ENCODE measurements at places on chromosomes 2 and 18.

DNA sequence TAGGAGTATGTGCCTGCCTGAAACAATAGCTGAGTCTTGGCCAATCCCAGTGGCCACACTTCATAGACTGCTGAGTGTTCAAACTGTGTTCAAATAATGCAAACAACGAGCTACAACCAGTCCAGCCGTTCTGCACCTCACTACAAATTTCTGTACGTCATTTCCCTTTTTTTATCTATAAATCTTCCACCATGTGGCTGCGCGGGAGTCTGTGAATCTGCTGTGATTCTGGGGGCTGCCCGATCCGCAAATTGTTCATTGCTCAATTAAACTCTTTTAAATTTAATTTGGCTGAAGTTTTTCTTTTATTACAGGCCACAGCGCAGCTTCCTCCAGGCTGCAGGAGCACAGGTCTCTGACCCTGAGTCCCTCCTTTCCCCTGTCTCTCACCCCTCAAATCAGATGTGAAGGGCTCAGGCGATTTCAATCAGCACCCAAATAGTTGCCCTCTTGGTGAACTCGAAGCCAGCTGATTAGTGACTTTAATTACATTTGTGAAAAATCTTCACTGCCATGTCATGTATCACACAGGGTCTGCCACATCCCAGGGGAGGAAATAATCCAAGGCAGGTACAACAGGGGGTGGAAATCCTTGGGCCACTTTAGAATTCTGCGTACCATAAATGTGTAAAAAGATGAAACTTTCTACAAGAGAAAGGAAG, 145.6 kb downstream of the NDUFA10 start:
- DNase-seq, result no peak

- no peak for DNase-seq
Measured at GRCh38 chr18:49917742-49918141, 104.4 kb upstream of the ACAA2 start.

- no peak for DNase-seq
Measured at GRCh38 chr2:40700231-40700954, 248.5 kb upstream of the SLC8A1 start.

- no peak for DNase-seq
Measured at GRCh38 chr2:126655051-126655450, 907 bp upstream of the GYPC start.

GRCh38 chr2:171718720-171719119, 31.5 kb downstream of the DYNC1I2 start:
- DNase-seq, result no peak

GRCh38 chr2:126344493-126344892, 311.5 kb upstream of the GYPC start:
- DNase-seq, result no peak

DNA sequence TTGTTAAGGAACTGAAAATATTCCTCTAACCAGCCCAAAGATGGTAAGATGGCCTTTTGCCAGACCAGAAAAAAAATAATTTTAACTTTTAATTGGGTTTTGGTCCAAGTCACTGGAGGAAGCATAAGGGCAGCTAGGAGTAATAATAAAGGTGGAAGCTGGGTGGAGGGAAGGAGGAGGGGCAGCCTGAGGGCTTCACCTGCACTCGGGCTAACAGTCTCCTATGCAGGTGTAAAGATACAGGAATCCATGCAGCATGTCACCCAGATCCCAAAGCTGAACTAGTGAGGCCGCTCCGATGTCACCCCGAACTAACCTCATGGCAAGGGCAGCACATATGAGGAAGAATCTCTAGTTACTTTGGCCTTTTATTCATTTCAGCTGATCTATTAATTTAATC, 37.2 kb upstream of the GORASP2 start:
- no peak for DNase-seq

DNA sequence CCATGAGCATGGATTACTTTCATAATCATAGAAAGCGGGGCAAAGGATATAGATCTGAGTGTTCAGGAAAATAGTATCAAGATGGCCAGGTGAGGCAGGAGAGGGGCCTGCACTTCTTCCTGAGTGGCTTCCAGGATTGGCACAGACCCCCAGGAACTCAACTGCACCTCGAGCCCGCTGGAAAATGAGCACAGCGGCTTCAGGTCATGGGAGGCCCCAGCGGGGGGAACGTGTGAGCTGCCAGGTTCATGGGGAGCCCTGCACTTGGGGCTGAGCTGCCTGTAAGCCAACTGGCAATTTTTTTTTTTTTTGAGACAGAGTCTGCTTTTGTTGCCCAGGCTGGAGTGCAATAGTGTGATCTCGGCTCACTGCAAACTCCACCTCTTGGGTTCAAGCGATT, 81.5 kb upstream of the ODC1 start:
- DNase-seq, result no peak

GRCh38 chr18:79603321-79604204, 76.0 kb upstream of the CTDP1 start:
- DNase-seq, result no peak

- DNase-seq, result no peak
Measured at GRCh38 chr2:72438364-72438763, 290.7 kb upstream of the CYP26B1 start.

- no peak for DNase-seq
Measured at GRCh38 chr2:67880291-67880761, 182.5 kb downstream of the C1D start.

GRCh38 chr2:11551569-11552259, 17.9 kb downstream of the GREB1 start:
- no peak for DNase-seq

GRCh38 chr2:169393068-169393590, 30.8 kb upstream of the LRP2 start:
- DNase-seq, result no peak

- DNase-seq, result no peak
Measured at GRCh38 chr2:16623564-16624435, 41.8 kb downstream of the CYRIA start.

DNA sequence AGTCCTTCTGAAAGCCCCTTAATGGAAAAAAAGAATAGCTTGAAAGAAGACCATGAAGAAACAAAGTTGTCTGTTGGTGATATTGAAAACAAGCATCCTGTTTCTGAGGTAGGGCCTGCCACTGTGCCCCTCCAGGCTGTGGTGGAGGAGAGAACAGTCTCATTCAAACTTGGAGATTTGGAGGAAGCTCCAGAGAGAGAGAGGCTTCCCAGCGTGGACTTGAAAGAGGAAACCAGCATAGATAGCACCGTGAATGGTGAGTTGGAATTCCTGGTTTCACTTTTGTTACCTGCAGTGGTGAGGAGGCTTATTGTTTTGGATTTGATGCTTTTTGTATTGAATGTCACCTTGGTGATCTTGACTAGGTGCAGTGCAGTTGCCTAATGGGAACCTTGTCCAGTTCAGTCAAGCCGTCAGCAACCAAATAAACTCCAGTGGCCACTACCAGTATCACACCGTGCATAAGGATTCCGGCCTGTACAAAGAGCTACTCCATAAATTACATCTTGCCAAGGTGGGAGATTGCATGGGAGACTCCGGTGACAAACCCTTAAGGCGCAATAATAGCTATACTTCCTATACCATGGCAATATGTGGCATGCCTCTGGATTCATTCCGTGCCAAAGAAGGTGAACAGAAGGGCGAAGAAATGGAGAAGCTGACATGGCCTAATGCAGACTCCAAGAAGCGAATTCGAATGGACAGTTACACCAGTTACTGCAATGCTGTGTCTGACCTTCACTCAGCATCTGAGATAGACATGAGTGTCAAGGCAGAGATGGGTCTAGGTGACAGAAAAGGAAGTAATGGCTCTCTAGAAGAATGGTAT, 13.3 kb downstream of the SLC20A1 start:
- DNase-seq, result no peak

- peak; percentile 45 for DNase-seq
Measured at GRCh38 chr2:6793371-6793770, 72.3 kb downstream of the CMPK2 start.

GRCh38 chr2:149132901-149133300, 94.4 kb downstream of the LYPD6B start:
- no peak for DNase-seq

- DNase-seq, result peak; percentile 10
Measured at GRCh38 chr2:190216829-190217228, 102.8 kb downstream of the HIBCH start.

DNA sequence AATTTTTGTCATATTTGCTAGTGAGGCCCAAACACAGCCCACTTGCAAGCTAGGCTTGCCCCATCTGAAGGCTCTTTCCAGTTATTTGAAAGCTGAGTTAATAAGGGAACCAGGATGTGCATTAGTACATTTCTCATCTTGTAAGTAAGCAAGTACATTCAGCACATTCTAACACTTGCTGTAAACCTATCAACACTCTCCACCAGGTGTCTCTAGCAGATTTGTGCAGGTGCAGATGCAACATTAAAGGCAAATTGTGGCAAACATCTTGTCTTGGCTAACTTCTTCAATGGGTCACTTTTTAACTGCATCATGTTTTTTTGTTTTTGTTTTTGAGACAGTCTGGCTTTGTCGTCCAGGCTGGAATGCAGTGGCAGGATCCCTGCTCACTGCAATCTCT, 25.3 kb upstream of the MFSD6 start:
- peak; percentile 21 for DNase-seq

DNA sequence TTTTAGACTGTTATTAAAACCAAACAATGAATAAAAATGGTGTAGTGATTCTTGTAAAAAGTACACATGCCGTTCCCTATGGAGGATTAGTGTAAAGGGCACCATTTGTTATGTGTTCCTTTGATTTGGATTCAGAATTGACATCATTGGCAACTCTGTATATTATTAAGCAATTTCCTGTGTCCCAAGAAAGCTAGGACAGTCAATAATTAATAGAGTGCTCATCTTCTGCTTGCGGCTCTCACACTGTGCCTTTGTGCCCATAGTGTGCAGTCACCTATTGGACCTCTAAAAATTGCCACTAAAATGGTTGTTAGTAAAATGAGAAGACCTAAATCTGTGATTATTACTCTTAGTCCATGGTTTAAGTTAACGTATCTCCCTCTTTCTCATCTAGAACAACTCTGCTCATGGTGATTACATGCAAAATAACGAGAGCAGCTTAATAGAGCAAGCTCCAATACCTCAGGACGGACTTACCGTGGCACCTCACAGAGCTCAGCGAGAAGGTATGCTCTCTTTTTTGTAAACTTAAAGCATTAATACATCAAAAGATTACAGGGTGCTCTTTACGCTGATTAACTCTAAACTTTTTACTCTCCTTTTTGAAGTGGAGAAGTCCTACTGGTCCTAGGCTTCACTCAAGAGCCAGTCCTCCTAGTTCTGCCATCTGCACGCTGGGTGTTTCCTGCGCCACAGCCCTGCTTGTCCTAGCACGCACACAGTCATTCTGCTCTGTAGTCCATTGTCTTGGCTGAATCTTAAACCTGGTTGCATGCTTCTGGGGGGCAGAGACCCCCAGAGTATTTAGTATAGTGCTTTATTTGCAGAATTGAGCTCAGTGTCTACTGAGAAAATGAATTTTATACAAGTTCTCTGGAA, 16.7 kb downstream of the ZCCHC2 start:
- DNase-seq, result no peak

DNA sequence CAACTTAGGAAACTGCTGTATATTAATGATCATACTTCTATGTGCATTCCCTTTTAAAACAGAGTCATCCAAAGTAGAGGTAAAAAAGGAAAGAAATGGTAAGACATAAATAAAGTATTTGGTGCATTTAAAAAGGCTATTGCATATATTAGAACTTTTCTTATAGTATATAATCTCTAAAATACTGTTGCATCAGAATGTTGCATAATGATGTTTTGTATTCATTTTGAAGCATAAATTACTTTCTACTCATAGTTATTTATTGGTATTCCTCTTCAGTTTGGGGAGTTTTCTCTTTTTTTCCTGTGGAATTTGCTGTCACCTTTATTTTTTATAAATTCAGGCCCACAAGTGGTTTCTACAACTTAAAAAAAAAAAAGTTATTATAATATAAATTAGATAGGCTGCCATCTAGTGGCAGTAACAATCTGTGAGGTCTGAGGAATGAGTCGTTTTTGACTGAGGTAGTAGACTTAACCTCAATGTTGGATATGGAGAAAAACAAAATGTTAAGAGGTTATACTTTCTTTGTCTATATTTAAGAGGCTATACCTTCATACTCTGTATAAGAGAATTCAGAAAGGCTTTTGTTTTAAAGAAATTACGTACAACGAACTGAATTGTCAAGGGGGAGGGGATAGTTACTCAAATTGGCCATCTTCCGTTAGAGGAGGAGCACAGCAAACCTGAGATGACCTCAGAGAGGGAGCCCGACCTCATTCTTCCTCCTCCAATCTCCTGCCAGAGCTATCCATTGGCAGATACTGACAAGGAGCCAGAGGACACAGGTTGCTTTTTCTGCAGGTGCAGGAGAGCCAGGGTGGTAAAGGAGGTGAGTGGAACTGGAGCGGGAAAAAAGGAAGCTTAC, 23.8 kb downstream of the ANKAR start:
- DNase-seq, result peak; percentile 53

- DNase-seq, result no peak
Measured at GRCh38 chr2:127034051-127034450, 72.9 kb downstream of the BIN1 start.

GRCh38 chr2:75787532-75788132, 76.9 kb upstream of the GCFC2 start:
- DNase-seq, result no peak

DNA sequence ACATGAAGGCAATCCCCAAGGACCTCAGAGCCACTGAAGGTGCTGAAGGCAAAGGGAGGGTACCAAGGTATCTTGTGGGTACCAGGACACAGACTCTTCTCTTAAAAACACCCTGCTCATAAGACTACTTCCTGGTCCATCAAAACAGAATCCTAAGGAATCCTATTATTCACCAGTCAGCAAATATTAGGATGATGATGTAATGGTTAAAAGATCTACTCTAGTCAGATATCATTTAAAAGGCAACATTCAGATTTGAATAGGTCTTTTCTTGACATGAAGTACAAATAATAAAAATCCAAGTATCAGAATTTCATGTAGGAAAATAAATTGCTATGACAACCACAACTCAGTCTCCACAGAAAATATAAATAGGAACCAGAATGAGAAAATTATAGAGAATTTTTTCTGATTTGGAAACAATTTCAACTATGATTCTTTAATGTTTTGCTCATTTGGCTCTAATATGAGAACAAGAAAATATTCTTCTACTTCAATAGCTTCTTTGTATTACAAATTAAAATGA, 77.8 kb upstream of the ZNF397 start:
- DNase-seq, result no peak

DNA sequence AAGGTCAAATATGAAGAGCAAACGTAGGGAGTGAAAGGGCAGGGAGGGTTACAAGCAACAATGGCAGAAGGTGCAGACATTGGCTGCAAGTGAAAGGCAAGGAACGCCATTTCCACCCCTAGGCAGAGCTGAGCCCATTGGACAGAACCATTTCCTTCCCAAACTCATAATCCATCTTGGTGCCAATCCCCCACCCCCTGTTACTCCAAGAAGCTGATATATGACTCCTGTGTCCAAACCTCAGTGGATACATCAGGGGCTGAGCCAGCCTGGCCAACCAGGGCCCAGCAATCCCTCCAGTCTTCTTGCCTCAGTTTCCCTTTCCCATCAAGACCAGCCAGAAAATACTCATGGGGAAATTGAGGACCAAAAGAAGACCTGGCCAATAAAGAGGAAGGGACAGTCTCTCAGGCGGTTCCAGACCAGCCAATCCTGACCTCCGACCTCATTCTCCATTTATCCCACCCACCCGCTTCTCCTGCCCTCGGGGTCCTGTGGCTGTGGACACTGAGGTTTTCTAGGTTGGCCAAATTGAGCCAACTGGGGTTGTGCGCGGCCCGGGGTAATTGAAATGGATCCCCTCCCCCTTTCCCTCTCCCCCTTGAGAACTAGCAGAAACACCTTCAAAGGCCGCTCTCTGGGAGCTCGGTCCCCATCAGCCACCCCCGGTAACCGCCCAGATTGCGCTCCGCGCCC, 24.8 kb downstream of the TNS1 start:
- no peak for DNase-seq

Measured in HL-60 (cell line).